ENCODE measurements at places on chromosomes 2 and 18. TPM values are rescaled to one million over a fixed set of nuclear protein-coding genes. Genes with fewer than 3 reads are reported as not detected.

DNA sequence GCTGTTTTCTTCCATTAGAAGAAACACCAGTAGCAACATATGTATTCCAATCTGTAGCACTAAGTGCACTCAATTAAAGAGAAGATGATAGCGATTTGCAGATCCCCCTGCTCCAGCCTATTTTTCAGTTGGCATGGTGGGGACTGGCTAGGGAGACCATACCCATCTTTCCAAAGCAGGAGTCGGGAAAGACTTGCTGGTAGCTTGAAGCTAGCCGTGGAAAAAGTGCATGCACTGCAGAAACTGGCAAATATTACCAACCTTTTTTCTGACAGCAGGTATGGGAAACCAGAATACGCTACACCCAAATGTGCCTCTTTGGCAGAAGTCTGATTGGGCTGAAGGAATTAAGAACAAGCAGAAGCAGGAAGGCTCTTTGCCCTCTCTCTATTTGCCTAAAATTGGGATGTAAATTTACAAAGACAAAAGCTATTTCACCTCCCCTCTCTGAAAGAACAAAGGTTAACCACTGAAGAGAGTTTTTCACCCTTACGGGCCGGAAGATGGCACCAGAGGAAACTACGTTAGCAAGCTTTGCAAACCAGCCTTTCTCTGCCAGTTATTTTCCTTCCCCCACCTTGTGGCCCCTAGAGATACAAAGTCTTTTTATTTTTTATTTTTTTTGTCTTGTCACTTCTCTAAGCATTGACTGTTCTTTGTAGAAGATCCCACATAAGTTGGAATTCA lies 273.1 kb downstream of the DLGAP1 start:
- no peaks in the 10 kb centered on the region for H3K27me3 ChIP-seq
- no peak overlapping the region for H3K27ac ChIP-seq
- H3K4me3 ChIP-seq: no peak overlapping the region
- H3K36me3 ChIP-seq: no peaks in the 10 kb centered on the region
- DNase-seq: no peak

- no peak overlapping the region for H3K4me3 ChIP-seq
- no peaks in the 10 kb centered on the region for H3K4me1 ChIP-seq
- no peaks in the 10 kb centered on the region for H3K27me3 ChIP-seq
- H3K36me3 ChIP-seq: no peaks in the 10 kb centered on the region
- peak; percentile 64 for DNase-seq
Measured at GRCh38 chr2:203578759-203579643, 43.9 kb upstream of the RAPH1 start.

DNA sequence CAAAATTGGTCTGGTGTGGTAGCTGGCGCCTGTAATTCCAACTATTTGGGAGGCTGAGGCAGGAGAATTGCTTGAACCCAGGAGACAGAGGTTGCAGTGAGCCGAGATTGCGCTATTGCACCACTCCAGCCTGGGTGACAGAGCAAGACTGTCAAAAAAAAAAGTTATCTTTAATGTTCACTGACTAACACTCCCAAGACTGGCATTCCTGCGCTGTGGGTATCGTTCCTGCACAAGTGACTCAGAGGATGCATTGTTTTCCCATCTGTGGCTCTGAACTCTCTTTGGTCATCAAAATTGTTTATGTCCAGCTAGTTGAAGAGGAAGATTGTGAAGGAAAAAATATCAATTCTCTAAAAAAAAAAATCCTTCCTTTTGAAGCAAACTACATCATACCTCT lies 539.0 kb downstream of the SOX11 start:
- no peak overlapping the region for H3K4me3 ChIP-seq
- no peaks in the 10 kb centered on the region for H3K4me1 ChIP-seq
- no peaks in the 10 kb centered on the region for H3K27me3 ChIP-seq
- no peak overlapping the region for H3K27ac ChIP-seq

DNA sequence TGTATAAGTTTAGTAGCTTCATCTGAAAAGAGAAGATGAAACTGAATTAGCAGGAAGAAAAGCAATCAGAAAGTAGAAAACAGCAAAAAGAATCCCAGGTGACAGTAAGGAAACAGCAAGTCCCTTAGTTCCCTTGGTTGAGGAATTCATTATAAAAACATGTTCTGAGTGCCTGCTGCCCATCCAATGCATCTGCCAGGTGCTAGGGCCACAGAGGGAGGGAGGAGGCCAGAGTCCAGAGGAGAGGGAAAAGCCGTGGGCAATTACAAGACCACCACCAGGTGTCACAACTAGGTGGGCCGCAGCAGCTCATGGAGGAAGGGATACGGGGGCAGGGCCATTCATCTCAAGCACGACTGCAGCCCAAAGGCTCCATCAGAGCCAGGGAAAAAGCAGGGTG lies 55.9 kb upstream of the TFCP2L1 start:
- H3K27ac ChIP-seq: no peak overlapping the region
- no peaks in the 10 kb centered on the region for H3K36me3 ChIP-seq
- H3K27me3 ChIP-seq: no peaks in the 10 kb centered on the region
- H3K4me1 ChIP-seq: no peaks in the 10 kb centered on the region

- DNase-seq: no peak
- no peaks in the 10 kb centered on the region for H3K27me3 ChIP-seq
- no peak overlapping the region for H3K27ac ChIP-seq
- peaks cover 7% of the 10 kb centered on the region for H3K4me1 ChIP-seq
- H3K36me3 ChIP-seq: no peaks in the 10 kb centered on the region
Measured at GRCh38 chr2:69735686-69736085, 6.2 kb upstream of the ANXA4 start.

DNA sequence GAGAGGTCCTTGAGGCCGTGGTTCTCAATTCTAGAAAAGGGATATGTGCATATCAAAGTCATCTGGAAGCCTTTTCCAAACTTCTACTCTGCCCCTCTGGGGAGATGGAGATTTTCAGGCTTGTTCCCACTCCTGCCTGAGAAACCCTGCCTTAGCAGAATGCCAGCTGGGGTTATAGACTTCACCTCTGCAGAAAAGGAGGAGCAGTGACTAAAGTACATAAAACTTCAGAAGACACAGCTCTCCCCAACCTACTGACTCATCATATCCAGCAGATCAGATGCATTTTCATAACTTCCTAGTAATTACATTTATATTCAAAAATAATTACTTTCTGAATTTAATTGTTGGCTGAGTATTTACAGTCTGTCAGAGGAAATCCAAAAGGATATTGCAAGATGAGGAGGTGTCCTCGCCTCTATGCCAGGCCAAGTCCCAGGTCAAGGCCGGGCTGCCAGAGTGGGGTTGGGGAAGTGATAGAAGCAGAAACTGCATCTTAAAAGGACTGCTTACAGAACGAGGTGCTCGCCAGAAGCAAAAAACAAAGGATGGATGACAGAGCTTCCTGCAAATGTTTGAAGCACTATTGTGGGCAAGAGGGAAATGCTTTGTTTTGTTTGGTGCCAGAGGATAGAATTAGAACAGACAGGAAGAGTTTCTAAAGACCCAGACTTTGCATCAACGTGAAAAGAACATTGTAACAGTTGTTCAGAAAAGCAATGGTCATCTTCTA lies 75.6 kb upstream of the APCDD1 start:
- no peak overlapping the region for H3K27ac ChIP-seq
- no peak for DNase-seq
- no peaks in the 10 kb centered on the region for H3K4me1 ChIP-seq
- no peak overlapping the region for H3K4me3 ChIP-seq
- H3K27me3 ChIP-seq: no peaks in the 10 kb centered on the region

DNA sequence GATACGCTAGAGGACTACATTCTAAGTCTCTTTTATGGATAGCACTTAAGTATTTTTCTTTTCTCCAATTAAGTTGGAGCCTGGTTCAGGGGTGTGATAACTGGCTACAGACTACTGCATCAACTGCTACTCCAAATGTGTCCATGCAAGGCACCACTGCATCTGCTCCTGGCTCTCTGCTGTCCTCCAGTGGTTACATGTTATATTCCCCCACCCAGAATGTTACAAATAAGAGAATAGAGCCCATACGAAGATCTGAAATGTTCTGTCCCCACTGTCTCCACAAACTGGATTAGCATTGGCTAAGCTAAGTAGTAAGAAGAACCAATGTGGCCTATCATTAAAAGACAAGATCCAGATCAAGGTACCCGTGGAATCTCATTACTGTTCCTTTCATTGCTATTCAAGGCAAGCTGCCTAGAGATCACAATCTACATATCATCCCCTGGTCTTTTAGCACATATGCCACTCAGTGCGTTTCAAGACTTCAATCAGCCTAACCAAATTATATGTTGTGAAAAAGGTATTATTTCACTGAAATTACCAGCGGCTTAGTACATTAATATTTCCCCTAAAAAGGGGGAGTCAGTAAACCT lies 308.3 kb upstream of the SLC8A1 start:
- no peaks in the 10 kb centered on the region for H3K36me3 ChIP-seq
- H3K4me1 ChIP-seq: no peaks in the 10 kb centered on the region
- H3K27ac ChIP-seq: no peak overlapping the region
- no peak for DNase-seq
- no peak overlapping the region for H3K4me3 ChIP-seq

GRCh38 chr2:230408244-230408842 lies 7.7 kb upstream of the SP100 start:
- peaks cover 21% of the 10 kb centered on the region for H3K4me1 ChIP-seq
- H3K36me3 ChIP-seq: no peaks in the 10 kb centered on the region
- DNase-seq: peak; percentile 40
- H3K27ac ChIP-seq: no peak overlapping the region
- no peak overlapping the region for H3K4me3 ChIP-seq

GRCh38 chr2:60051991-60052390 lies 501.5 kb downstream of the BCL11A start:
- no peak for DNase-seq
- no peaks in the 10 kb centered on the region for H3K27me3 ChIP-seq
- H3K4me1 ChIP-seq: no peaks in the 10 kb centered on the region

- no peaks in the 10 kb centered on the region for H3K36me3 ChIP-seq
- no peak for DNase-seq
- no peaks in the 10 kb centered on the region for H3K27me3 ChIP-seq
- no peaks in the 10 kb centered on the region for H3K4me1 ChIP-seq
Measured at GRCh38 chr2:182393270-182393760, 33.5 kb downstream of the PDE1A start.

GRCh38 chr2:7053650-7054265 lies 136.5 kb downstream of the RNF144A start:
- no peak for DNase-seq
- H3K4me3 ChIP-seq: no peak overlapping the region
- H3K27ac ChIP-seq: no peak overlapping the region

GRCh38 chr2:10296142-10296541 lies 6.6 kb upstream of the HPCAL1 start:
- no peak for DNase-seq
- H3K36me3 ChIP-seq: no peaks in the 10 kb centered on the region
- no peak overlapping the region for H3K4me3 ChIP-seq
- H3K27ac ChIP-seq: no peak overlapping the region
- H3K4me1 ChIP-seq: no peaks in the 10 kb centered on the region
- no peaks in the 10 kb centered on the region for H3K27me3 ChIP-seq

- no peaks in the 10 kb centered on the region for H3K27me3 ChIP-seq
- peaks cover 28% of the 10 kb centered on the region for H3K36me3 ChIP-seq
- H3K27ac ChIP-seq: peak overlapping the region; percentile 4
- H3K4me3 ChIP-seq: no peak overlapping the region
Measured at GRCh38 chr2:168992591-168993349, 38.4 kb downstream of the ABCB11 start.

DNA sequence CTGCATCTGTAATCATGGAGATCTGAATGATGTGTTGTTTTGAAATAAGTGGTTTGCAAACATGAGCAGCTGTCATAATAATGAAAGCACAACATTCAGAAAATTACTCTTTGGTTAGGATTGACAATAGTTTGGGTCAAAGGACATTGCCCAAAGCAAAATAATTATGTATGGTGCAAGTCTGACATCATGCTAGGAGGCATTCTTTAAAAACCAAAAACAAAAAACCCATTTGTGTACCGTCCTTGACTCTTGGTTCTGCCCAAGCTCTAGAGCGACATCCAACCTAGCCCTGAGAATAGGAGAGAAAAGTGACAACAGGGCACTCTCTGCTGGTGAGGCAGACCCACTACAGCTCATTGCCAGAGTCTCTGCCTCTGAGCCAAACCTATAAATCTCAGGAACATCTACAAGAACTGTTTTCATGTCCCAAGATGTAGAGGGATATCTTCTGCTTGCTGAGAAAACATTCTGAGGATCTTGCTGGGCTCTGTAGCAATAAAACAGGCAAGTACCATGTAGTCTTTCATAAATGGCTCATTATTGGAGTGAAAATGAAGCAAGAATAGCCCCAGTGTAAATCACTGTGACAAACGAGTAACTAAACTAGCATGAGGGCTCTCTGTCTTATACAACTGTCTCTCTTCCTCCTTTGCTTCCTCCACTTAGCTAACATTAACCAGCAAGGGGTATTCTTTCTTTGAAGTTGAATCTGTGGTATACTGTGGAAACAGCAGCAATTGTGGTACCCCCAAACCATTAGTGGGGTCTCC lies 266.8 kb upstream of the CXCR4 start:
- no peak overlapping the region for H3K4me3 ChIP-seq
- H3K36me3 ChIP-seq: no peaks in the 10 kb centered on the region
- no peak for DNase-seq
- no peaks in the 10 kb centered on the region for H3K27me3 ChIP-seq
- no peak overlapping the region for H3K27ac ChIP-seq

GRCh38 chr2:127208313-127208712 lies 11.8 kb downstream of the CYP27C1 start:
- no peaks in the 10 kb centered on the region for H3K4me1 ChIP-seq
- no peaks in the 10 kb centered on the region for H3K36me3 ChIP-seq
- DNase-seq: no peak
- H3K27ac ChIP-seq: no peak overlapping the region
- no peak overlapping the region for H3K4me3 ChIP-seq

- no peak for DNase-seq
- H3K4me1 ChIP-seq: no peaks in the 10 kb centered on the region
- H3K4me3 ChIP-seq: no peak overlapping the region
Measured at GRCh38 chr18:1595195-1595594, 690.5 kb downstream of the ADCYAP1 start.

- H3K36me3 ChIP-seq: no peaks in the 10 kb centered on the region
- no peak overlapping the region for H3K4me3 ChIP-seq
- H3K4me1 ChIP-seq: no peaks in the 10 kb centered on the region
Measured at GRCh38 chr2:150028322-150028721, 440.7 kb upstream of the MMADHC start.

GRCh38 chr2:103002954-103003353 lies 241.1 kb downstream of the TMEM182 start:
- H3K27me3 ChIP-seq: no peaks in the 10 kb centered on the region
- H3K36me3 ChIP-seq: no peaks in the 10 kb centered on the region
- no peak for DNase-seq
- H3K27ac ChIP-seq: no peak overlapping the region
- no peaks in the 10 kb centered on the region for H3K4me1 ChIP-seq

- DNase-seq: no peak
- no peaks in the 10 kb centered on the region for H3K36me3 ChIP-seq
- no peaks in the 10 kb centered on the region for H3K4me1 ChIP-seq
- H3K27ac ChIP-seq: no peak overlapping the region
- no peak overlapping the region for H3K4me3 ChIP-seq
Measured at GRCh38 chr2:149747456-149747855, 159.9 kb upstream of the MMADHC start.

- DNase-seq: no peak
- no peaks in the 10 kb centered on the region for H3K36me3 ChIP-seq
- H3K27me3 ChIP-seq: no peaks in the 10 kb centered on the region
Measured at GRCh38 chr2:64932116-64932370, 57.2 kb upstream of the SLC1A4 start.

The ICOS gene
- total RNA-seq: 0.31 TPM

The RBM44 gene
- 0.24 TPM for total RNA-seq

The TFPI gene
- total RNA-seq: 223 TPM

The ZBTB7C gene
- 1.1 TPM for total RNA-seq

The FSHR gene
- total RNA-seq: not detected

The ANTXR1 gene
- total RNA-seq: 3.7 TPM

The TRIM54 gene
- 0.25 TPM for total RNA-seq

The IL36B gene
- total RNA-seq: not detected

The DES gene
- 5.6 TPM for total RNA-seq

The TGFBRAP1 gene
- total RNA-seq: 11.2 TPM

The MC4R gene
- not detected for total RNA-seq

The KATNAL2 gene
- 1.2 TPM for total RNA-seq

Data from right lobe of liver (tissue), 6 donors.